ENCODE measurements at places on chromosomes 11 and 22. TPM values are rescaled to one million over a fixed set of nuclear protein-coding genes. Genes with fewer than 3 reads are reported as not detected.

The ACTN3 gene
- 20.4 TPM for total RNA-seq

The B3GAT1 gene
- 23.1 TPM for total RNA-seq

The OR52I1 gene
- total RNA-seq = not detected

The HIKESHI gene
- 52.8 TPM for total RNA-seq

The DDX10 gene
- total RNA-seq = 48.9 TPM

The THAP7 gene
- 23.9 TPM for total RNA-seq

The BATF2 gene
- 3.2 TPM for total RNA-seq

- no peak for DNase-seq
These were observed 18.5 kb upstream of the STK33 start for GRCh38 chr11:8612522-8612921.

GRCh38 chr22:33513388-33514338, 406.6 kb downstream of the LARGE1 start:
- no peak for DNase-seq

DNA sequence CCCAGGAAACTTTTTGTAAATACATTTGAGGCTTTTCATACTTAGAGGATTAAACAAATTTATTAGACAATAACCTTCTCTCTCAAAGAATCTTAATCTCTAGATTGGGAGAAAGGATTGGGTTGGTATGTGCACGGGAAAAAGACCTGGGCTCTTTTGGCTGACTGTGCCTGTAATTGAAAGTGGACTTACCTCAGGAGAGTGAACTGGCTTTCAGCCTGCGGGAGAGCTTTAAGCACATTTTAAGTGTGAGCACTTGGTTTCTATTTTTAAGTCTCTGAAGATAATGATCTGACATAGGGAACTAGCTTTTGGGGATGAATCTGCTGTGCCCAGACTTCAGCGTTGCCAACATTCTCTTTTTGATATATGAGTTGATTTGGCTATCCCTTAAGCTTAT, 35.8 kb downstream of the UVRAG start:
- DNase-seq = no peak

DNA sequence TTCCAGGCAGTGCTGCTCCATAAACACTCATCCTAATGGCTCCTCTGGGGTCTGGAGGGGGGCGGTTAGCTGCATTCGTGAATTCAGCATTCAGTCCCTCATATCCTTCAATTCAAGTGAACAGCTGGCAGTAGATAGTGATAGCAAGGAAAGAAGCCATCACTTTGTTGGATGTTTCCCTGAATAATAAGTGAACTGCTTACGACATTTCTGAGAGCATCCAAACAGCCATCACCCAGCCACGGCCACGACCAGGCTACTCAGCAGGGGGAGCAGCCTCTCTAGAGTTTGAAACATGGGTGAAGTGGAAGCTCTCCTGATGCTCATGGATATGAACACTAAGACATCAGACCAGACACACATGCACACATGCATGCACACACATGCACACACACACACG, 163.6 kb downstream of the NTM start:
- no peak for DNase-seq

GRCh38 chr11:126546191-126546590, 190.7 kb downstream of the ST3GAL4 start:
- DNase-seq = no peak

DNA sequence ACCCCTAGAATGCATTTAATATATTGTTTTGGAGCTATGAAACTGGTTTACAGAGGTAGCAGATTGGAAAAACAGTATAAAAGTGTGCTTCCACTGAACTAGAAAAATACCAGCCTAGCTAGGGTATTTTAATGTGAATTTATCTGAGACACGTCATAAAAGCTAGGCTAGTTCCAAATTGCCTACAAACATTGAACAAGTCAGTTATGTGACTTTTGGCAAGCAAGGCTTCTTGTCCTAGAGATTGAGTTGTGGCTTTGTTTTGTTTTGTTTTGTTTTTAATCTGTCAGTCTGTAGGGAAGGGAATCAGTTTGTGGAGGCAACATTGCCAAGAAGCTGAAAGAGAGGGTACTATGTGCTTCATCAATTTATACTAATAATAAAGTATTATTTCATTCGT, 24.2 kb downstream of the RTN3 start:
- DNase-seq = no peak

GRCh38 chr11:83721263-83721662, 435.1 kb upstream of the CCDC90B start:
- no peak for DNase-seq

DNA sequence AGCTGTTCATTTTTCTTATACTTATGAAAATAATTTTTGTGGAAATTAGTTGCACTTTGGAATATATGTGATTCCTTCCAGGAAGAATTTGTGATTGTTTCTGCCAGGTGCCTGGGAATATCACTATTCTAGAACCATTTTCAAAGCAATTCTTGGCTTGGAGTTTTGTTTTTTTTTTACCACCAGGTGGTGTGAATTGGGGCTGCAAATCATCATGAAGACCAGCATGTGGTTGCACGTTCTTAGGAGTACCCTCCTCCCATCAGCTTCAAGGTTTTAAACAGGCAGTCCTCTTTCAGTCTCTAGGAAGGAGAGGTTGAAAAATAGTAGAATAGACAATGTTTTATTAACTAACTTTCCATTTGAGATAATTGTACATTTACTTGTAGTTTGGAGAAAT, 25.9 kb downstream of the USP47 start:
- no peak for DNase-seq

DNA sequence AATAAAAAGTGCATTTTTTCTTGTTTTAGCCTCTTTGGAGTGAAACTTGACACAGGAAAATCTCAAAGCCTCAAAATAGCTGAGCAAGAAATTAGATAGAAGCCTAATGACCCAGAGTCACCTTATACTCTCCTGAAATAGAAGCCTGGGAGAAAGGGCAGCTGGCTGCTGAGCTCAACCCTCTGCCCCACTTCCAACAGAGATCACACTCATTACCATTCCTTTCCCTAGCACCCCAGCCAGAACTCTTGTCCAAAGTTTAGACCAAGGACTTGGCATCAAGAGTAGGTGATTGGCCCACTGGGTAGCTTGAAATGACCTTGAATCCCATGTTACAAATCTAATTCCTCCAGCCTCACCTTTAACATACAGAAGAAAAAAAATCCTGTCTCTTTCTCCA, 62.7 kb upstream of the AMOTL1 start:
- no peak for DNase-seq

- peak; percentile 44 for DNase-seq
These were observed 37.2 kb downstream of the MUC5B start for GRCh38 chr11:1260023-1260501.

DNA sequence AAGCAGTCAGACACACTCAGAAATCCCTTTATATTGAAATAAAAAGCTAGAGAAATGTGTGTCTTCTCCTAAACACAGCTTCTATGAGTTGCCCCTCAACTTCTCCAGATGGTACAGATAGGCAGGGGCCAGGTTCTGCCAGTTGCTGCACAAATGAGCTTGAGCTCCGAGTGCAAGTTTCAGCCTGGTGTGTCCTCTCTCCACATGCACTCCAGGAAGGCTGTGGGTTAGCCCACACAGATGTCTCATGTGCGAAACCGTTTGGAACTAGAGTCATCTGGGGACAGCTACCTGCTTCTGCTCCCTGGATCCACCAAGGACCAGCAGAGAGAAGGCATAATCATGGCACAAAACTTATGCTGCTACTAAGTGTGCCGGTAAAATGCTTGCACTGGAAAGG, 812.6 kb downstream of the OPCML start:
- no peak for DNase-seq

DNA sequence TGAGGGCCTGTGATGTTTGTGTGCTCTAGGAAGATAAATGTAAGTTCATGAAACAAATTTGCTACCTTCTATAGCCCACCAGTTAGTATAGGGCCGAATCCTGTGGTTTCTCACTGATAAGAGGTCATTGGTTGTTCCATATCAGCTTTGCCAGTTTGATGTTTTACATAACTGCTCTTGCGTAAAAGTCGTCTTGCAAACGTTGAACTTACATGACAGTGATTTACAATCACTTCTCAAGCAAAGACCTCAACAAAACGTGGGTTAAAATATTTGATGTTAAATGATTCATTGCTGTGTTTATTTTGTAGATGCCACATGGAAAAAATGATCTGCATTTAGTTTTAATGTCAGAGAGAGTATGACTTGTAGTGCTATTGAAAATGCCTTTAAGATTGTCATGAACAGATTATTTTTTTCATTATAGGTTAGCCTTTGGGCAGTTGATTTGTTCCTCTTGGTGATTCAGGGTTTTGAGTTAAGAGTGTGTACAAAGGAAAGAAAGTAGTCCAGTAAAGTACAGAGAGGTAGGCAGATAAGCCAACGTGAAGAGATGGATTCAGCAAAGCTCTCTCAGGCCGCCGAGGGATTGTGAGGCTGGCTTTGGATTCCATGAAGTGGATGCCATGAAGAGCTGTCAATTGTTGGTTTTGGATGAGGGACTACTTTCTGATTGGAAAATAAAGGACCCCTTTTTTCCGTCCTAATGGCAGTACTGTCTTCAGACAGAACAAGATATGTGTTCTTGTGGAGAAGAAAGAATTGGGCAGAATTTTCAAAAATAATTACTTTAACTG, 2.6 kb downstream of the EWSR1 start:
- DNase-seq = no peak

DNA sequence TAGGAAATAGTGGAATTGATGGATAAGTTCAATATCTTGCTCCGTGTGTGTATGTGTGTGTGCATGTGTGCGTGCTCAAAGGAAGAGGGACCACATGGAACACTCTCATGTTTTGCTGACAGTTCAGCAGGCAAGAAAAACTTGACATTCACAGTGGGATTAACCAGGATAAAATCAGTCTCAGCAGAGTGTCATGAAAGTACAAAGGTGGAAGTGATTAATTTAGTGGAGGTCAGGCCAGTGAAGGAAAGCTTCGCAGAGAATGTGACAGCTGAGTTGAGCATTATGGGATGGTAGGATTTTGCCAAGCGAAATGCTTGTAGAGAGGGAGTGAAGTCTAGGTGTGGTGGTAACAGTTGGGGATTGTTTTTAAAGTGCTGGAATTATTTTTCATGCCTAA, 15.7 kb upstream of the FBXO3 start:
- no peak for DNase-seq

Measured in WTC11 (cell line).